ENCODE measurements at places on chromosomes 1 and 21.

GRCh38 chr21:36186506-36187399 lies 30.1 kb downstream of the DOP1B start:
- no peak for DNase-seq

- no peak for DNase-seq
Measured at GRCh38 chr1:206067486-206068227, 14.7 kb downstream of the RHEX start.

DNA sequence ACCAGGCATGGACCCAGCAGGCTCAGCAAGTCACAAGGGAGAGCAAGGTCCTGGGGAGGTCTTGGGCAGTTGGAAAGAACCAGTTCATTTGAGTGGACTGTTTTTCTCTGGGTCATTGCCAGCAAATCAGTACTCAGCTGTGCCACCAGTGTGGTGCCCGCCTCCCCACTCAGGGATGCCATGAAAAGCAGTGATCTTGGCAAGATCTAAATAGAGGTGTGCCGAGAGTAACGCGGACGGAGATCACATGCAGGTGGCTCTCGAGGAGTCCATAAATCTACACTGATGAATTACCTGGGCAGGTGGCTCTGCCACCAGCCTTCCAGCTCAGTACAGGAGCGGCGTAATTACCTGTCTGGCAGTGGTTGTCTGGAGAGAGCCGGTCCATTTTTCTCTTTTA lies 642.2 kb downstream of the PTPRU start:
- DNase-seq = no peak

GRCh38 chr1:100921110-100921706 lies 25.3 kb downstream of the SLC30A7 start:
- DNase-seq = peak; percentile 44

DNA sequence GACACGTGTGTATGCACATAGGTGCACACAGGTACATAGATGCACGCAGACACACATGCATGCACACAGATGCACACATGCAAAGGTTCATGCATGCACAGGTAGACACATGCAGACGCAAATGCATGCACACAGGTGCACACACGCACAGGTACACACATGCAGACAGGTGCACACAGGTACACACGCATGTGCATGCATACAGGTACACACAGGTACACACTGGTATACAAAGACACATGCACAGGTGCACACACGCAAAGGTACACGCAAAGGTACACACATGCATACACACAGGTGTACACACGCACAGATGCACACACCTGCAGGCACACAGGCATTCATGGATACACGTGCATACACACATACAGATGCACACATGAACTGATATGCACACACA lies 8.8 kb downstream of the NOC2L start:
- DNase-seq = no peak

DNA sequence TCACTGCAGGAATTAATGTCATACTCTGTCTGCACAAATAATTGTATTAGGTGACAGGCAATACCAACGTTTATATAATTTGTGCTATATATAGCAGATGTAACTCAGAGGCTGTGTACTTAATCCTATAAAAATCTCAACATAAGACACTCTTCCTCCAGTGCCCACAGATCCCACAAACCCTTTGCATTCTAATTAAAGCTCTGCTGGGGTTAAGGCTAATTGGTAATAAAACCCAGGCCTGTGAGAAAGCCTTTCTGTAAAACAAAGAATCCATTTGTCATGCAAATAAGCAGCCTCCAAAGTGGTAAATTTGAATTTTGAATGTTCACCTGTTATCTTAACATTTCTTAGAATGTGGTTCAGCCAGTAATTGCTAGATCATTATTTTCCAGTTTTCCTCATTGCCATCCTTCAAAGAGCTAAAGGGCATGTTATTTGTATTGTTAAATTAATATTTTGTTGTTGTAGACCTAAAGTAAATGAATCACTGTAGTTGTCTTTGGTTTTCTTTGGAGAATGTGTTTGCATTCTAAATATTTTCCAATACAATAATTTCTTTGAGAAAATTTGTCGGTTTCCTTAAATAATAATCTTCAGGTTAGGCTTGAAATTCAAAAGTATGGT lies 46.3 kb upstream of the PRDX6 start:
- DNase-seq = no peak

- DNase-seq = no peak
Measured at GRCh38 chr1:161121834-161122233, 3.9 kb downstream of the NIT1 start.

- DNase-seq = no peak
Measured at GRCh38 chr21:30620080-30620479, 347 bp upstream of the KRTAP20-4 start.

GRCh38 chr1:38242506-38242905 lies 195.9 kb upstream of the POU3F1 start:
- DNase-seq = no peak

DNA sequence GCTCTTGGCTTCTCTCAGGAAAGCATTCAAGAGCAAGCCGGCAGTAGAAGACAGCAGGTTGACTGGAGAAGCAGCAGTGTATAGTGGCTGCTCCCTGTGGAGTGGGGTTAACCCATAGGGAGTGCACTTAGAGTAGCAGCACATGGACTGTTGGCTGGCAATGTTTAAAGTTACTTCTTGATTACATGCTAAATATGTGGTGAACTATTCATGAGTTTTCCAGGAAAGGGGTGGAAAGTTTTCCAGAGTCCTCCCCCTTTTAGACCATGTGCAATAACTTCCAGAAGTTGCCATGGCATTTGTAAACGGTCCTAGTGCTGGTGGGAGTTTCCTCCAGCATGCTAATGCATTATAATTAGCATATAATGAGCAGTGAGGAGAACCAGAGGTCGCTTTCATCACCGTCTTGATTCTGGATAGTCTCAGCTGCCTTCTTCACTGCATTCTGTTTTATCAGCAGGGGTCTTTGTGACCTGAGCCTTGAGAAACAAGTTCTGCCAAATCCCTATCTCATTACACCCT lies 131.8 kb downstream of the CCDC185 start:
- DNase-seq = no peak

DNA sequence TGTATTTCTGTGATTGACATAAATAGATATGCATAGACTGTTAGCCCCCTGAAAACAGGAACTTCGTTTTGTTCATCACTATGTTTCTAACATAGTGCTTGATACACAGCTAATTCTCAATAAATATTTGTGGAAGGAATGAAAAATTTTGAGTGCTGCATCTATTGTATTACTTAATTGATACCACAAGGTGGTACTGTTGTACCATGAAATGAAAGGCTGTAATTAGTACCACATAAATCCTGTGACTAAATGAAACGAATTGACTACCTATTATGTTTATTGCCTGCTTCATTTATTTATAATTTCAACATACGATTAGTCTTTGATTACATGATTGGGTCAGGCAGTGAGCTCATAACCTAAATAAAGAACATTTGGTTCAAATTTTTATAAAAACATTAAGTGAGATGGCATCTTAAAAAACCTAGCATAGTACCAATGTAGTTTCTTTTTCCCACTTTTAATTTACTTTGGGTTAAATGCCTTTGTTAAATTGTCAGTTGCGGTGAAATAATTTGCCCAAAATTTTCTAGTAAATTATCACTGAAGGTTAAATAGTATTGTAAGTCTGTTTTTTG lies 15.0 kb upstream of the TGFB2 start:
- DNase-seq = peak; percentile 56

GRCh38 chr1:232179896-232180778 lies 449.8 kb downstream of the SIPA1L2 start:
- no peak for DNase-seq

DNA sequence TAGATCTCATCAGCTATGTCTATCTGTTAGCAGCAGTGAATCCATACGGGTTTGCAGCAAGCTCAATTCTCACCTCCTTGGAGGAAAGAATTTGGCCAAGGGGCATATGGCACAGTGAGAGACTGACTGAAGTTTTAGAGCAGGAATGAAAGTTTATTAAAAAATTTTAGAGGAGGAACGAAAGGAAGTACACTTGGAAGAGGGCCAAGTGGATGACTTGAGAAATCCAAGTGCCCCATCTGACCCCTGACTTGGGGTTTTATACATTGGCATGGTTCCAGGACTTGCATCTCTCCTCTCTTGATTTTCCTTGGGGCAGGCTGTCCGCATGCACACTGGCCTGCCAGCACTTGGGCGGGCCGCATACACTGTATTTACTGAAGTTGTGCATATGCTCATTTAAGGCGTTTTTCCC lies 9.2 kb upstream of the OSBPL9 start:
- no peak for DNase-seq

GRCh38 chr1:235129774-235130570 lies 1.3 kb upstream of the TOMM20 start:
- DNase-seq = no peak

DNA sequence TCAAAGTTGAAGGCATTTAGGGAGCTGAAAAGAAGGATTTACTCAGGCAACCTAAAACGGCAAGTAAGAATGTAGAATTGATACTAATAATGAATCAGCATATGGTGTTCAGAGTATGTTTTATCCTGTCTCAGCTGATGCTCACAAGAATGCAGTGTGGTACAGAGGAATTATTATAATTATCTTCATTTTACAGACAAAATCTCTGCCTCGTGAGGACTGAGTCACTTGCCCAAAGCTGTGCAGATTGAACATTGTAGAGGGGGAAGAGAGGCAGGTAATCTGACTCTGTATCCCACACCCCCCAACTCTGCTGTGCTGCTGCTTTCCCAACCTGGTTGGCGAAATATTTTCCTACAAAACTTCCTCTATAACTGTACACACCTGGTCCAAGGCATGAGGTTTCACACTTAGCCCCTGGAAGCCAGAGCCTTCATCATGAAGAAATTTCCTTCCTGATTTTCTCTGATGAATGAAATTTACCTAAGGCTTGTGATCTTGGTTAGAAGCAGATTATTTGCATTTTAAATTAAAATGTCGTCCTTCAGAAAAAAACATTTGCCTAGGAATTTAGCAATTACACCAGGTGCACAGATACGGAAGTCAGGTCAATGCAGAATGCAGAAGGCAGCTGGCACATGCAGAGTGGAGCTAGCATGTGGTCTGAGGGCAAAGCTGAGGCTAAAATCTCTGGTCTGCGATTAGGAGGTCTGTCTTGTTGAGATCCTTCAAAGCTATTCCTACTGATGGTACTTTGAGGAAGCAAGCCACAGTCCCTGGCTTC lies 52.8 kb downstream of the DPT start:
- DNase-seq = no peak

DNA sequence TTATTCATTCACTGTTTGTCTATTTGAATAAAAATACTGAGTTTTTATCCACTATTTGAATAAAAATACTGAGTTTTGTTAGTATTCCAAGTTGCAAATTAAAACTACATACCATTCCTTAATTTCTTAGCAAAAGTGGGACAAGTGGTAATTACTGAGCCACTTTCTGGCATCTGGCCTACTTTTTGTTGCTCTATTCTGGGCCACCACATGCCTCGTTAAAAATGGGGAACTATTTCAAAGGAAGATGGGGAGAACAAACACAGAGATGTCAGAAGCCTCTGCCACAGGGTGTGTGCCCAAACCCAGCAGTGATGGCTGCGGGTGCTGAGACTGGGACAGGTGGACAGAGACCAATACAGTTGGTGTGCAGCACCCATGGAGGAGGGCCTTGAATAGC lies 14.6 kb downstream of the PIGP start:
- no peak for DNase-seq

- no peak for DNase-seq
Measured at GRCh38 chr1:91556556-91556955, 55.9 kb downstream of the CDC7 start.

- no peak for DNase-seq
Measured at GRCh38 chr1:29462096-29462495, 225.8 kb downstream of the PTPRU start.

- DNase-seq = no peak
Measured at GRCh38 chr21:38343691-38344090, 86.9 kb downstream of the KCNJ15 start.

DNA sequence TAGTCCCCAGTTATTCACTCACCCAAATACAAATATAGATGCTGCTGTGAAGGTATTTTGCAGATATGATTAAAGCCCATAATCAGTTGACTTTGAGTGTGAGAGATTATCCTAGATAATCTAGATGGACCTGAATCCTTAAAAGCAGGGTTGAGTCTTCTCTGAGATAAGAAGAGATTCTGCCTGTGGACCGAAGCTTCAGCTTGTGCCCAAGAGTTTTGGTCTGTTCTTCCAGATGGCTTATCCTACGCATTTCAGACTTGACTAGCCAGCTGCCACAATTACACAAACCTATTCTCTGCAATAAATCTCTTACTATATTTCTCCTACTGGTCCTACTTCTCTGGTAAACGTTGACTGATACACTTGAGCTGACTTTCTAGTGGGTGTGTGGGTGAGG lies 145.1 kb downstream of the KCNJ6 start:
- DNase-seq = no peak

DNA sequence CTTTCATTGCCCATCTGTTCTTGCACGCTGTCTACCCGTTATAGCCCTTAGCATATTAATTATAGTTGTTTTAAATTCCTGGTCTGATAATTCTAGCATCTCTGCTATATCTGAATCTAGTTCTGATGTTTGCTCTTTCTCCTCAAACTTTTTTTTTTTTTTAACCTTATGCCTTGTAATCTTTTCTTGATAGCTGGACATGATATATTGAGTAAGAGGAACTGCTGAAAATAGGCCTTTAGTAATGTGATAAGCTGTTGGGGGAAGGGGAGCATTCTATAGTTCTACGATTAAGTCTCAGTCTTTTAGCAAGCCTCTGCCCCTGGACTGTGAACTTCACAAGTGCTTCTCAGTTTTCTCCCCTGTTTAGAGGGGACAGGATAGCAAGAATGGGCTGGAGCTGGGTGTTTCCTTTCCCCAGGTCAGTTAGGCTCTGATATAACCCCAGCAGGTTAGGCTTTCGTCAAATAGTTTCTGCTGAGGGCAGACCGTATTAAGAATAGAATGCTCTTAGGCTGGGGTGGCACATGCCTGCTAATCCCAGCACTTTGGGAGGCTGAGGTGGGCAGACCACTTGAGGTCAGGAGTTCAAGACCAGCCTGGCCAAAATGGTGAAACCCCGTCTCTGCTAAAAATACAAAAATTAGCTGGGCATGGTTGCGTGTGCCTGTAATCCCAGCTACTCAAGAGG lies 62.2 kb downstream of the ZFYVE9 start:
- DNase-seq = no peak

DNA sequence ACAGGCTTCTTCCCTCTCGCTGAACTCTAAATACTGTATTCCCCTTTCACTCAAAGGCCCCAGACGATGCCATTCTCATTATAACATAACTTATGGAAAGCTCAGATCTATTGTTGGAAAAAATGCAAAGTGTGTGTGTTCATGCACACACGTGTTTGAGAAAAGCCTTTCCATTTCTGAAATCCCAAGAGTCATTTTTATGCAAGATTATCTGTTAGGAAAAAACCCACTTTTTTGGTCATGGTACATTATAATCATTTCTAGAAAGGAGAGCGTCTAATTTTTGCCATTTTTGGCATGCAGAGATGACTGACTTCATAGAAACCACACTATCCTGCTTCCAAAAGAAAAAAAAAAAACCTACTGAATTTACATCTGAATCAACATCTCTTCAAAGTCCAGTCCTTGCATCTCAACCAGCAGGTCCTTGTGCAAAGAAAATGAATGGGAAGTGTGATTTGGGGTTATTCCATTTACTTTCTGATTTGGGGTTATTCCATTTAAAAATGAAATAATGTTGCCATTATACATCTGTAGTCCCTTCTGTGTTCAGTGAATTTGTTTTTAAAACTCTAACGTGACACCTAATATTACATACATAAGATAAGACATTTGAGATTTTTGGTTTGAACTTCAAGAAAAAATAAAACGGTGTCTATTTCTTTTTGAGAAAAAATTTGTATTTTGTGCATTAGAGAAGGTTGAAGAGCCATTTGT lies 150.3 kb downstream of the DHRS3 start:
- DNase-seq = no peak

GRCh38 chr1:67919274-67920072 lies 86.2 kb upstream of the GNG12 start:
- DNase-seq = no peak

- DNase-seq = no peak
Measured at GRCh38 chr1:19427087-19427781, 58.1 kb downstream of the CAPZB start.
